ENCODE measurements at places on chromosomes 5 and 9. TPM values are rescaled to one million over a fixed set of nuclear protein-coding genes. Genes with fewer than 3 reads are reported as not detected.

FAT2 gene
- 0.51 TPM for total RNA-seq

RMRP gene
- total RNA-seq = 19,106 TPM

DNA sequence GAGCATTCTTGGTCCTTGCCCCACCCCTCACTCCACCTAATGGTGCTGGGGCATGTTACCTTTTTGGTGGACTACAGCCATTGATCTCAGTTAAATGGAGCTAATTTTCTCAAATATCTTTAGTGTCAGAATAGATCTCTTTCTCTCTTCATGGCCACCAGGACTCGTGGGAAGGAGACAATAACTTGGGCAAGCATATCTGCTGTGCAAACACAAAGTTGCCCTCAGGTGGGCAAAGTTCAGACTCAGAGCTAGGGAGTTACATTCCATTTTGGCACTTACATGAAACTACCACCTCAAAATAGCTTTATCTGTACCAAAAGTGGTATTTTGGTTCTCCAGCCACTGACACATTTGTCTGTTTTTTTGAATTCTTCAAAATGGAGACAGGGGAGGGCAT is 671.9 kb upstream of the KLF4 start:
- no peak for DNase-seq

LOX gene
- total RNA-seq = 46.3 TPM

DNA sequence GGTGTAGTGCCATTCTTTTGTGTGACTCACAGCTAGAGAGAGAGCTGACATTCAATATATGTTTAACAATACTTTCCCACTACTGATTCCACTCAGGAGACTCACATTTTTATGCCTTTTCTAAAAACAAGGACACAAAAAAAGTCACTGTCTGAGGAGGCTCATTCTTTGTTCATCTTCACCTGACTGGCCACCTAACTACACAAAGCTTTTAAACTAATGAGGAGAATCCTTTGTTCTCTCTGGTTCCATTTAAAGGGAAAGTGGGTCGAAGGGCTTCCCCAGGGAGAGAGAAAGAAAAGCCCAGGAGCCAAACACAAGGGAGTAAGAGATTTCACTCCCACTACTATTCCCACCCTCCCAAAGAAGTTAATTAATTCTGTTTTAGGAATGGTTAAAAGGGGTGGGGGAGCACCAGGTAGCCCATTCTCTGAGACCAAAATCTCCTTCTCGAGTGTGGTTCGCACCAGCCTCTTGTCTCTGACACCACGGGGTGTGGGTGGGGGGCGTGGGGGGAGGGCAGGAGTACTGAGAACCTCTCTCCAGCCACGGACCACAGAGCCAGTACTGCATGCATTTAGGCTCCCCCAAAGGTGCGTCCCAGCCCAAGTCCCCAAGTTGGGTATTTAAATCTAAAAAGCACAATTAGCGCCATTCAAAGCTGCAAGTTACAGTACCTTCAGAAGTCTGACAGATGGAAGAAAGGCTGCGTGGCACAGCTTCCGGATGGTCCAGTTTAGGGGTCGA is 747 bp downstream of the TRPM3 start:
- DNase-seq = no peak

CDC20B gene
- not detected for total RNA-seq

DNA sequence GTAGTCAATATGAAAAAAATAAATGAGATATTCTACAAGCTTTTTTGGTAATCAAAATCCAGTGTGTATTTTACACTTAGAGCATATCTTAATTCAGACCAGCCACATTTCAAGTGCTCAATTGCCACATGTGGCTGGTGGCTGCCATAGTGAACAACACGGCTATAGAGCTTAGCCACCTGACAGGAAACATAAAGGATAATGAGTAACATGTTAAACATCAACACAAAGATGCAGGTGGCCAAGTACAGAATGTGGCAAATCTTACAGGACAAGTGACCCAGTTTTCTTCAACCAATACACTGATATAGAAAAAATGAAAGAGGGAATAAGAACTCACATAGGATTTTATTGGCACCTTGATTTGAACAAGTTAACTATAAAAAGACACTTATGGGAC is 61.4 kb downstream of the KIF24 start:
- no peak for DNase-seq

- DNase-seq = no peak
Measured at GRCh38 chr5:96901384-96901783, 25.1 kb downstream of the ERAP2 start.

DAPK1 gene
- 38.3 TPM for total RNA-seq

DNA sequence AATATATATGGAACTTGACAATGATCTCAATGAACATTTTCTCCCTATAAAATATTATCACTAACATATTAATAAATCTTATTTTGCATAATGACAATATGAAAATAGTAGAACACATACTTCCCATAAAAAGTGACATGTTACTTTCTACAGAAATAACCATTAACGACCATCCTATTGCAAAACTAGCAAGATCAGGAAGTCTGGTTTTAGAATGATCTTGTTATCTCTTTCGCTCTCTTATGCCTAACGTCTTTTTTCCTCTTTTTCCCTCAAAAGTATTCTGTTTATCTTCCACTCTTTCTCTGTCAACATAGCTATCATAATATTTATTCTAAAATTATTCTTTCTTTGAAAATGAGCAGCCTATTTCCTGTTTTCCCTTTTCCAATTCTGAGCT is 21.6 kb upstream of the C5orf46 start:
- DNase-seq = no peak

DNA sequence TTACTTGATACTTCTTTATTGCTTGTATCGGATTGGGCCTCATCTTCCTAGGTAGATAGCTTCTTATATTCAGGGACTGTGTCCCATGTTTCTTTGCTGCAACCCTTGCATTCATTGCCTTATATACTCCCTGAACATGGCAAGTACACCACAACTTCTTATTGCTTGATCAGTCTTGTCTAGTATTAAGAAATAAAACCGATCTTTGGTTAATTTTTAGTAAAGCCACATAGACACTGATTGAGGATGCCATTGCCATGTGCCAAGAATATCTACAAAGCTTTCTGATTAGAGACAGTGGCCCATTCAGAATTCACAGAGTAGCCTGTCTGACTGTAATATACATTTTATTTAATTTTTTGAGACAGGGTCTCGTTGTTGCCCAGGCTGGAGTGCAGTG is 34.7 kb upstream of the ANKRD55 start:
- no peak for DNase-seq

- DNase-seq = no peak
Measured at GRCh38 chr5:72079288-72079687, 28.0 kb upstream of the MAP1B start.

MLANA gene
- not detected for total RNA-seq

- no peak for DNase-seq
Measured at GRCh38 chr5:141850244-141850768, 27.9 kb downstream of the PCDH1 start.

DNA sequence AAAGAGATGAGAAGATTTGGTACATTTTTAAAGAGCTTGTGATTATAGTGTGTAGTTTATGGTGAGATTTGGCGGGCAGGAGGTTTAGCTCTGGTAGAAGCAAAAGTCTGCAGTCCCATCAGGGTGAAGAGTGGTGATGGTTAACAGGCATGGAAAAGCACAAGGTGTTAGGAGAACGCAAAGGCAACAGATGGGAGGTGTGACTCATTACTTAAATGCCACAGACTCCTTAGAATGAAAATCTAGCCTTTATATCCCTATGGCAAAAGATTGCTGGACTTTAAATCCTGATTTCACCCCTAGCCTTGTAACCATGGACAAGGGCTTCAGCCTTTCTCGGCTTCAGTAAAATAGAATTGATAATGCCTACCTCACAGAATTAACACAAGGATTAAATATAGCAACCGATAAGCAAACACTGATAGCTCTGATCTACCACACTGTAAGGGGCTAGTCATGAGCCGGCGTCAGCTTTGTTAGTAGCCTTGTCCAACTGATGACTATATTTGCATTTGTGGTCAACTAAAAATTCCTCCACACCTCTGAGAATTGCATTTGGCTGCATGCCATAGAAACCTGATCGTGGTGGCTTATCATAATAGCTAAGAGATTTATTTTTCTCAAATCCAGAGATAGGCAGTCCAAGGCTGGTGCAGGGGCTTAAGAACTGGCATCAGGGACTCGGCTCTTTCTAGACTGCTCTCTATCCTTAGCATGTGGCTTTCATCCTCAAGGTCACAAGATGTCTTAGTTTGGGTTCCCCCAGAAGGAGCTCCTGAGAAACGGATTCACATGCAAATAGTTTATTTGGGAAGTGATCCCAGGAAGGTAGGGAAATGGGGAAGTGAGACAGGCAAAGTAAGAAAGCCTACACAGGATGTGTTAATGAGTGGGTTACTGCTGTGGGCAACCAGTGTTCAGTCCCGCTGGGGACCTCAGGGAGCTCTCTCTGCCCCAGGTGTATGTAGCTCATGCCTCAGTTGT is 19.6 kb downstream of the MFAP3 start:
- no peak for DNase-seq

DNA sequence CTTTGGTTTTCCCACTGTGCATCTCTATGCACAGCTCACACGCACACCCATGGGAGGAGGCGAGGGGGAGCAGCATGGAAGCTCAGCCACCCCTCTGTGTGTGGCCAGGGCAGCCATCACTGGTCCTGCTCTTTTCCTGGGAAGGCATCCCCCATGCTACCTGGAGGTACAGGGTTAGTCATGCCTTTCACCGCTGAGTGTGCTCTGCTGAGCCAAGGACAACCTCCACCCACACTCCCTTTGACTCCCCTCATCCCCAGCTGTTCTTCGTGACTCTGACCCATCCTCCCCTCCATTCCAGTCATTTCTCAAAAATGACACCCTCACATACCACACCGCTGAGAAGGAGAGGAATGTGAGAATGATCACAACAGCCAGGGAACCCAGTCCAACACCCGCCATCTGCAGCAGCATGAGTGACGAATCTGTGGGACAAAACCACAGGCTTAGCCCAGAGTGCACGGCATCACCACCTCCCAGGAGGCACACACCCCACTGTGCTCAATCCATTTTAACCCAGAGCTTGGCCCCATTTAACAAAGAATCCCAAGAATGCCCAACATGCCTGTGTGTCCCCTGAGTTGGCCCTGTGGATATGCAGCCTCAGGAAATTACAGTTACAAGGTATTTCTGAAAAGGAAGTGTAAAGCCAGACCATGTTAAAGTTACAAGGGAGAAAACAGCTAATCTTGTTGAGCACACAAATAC is 133.4 kb downstream of the SUSD1 start:
- no peak for DNase-seq

- DNase-seq = no peak
Measured at GRCh38 chr5:171628633-171628974, 157.0 kb upstream of the SMIM23 start.
